AG20443 (cell line): ENCODE measurements at places on chromosomes 1 and 21.
A peak's percentile ranks its signal among the peaks of the same experiment; 100 is the strongest.

DNA sequence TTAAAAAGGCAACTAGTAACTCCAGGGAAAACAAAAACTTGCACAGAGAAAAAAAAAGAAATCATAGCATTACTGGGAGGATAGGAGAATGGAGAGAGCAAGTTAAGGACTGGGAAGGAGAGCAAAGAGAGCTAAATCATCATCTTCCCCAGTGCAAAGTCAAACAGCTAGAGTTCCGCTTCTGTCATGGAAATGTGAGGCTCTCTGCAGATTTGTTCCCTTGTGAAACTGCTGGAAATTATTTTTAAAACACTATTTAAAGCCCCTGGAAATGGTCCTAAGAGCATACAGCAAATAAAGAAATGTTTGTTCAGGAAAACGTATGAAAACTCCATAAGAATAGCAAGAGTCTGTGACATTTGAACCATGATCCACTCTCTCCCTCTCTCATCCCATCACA lies 64.6 kb downstream of the CAMK2N1 start:
- DNase-seq: no peak

DNA sequence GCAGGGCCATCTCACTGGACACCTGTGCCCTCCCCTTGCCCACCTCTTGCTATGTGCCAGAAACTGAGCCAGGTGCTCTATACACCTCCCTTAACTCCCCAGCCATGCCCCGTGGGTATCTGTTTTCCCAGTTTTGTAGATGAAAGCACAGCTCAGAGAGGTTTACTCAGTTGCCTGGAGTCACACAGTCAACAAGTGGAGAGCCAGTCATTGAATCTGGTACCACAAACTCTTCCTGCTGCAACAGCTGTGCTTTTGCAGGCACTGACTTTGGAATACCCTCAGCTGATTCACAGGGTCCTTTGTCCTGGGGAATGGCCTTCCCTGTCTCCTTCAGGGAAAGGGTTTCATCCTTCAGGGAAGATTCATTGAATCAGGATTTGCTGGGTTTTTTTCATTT lies 22.1 kb downstream of the PAX7 start:
- DNase-seq: no peak

- peak; percentile 76 for DNase-seq
These were observed 4.8 kb downstream of the FAM131C start for GRCh38 chr1:16068356-16069270.

- no peak for DNase-seq
These were observed 110.8 kb downstream of the ZZZ3 start for GRCh38 chr1:77571642-77572041.
